ENCODE measurements at places on chromosomes 6 and 20.

- H3K27me3 ChIP-seq: no peaks in the 10 kb centered on the region
- H3K4me1 ChIP-seq: no peaks in the 10 kb centered on the region
- no peak overlapping the region for H3K4me3 ChIP-seq
Observed at GRCh38 chr6:13536796-13537526, 37.4 kb upstream of the SIRT5 start.

GRCh38 chr6:153160221-153160620, 29.1 kb upstream of the RGS17 start:
- H3K27ac ChIP-seq: no peak overlapping the region
- no peak for DNase-seq
- no peaks in the 10 kb centered on the region for H3K27me3 ChIP-seq
- H3K4me3 ChIP-seq: no peak overlapping the region
- H3K4me1 ChIP-seq: no peaks in the 10 kb centered on the region
- no peaks in the 10 kb centered on the region for H3K36me3 ChIP-seq

GRCh38 chr20:62480318-62480717, 4.5 kb upstream of the GATA5 start:
- H3K4me1 ChIP-seq: peaks cover 37% of the 10 kb centered on the region
- DNase-seq: no peak
- H3K36me3 ChIP-seq: no peaks in the 10 kb centered on the region
- H3K4me3 ChIP-seq: no peak overlapping the region
- no peak overlapping the region for H3K27ac ChIP-seq

DNA sequence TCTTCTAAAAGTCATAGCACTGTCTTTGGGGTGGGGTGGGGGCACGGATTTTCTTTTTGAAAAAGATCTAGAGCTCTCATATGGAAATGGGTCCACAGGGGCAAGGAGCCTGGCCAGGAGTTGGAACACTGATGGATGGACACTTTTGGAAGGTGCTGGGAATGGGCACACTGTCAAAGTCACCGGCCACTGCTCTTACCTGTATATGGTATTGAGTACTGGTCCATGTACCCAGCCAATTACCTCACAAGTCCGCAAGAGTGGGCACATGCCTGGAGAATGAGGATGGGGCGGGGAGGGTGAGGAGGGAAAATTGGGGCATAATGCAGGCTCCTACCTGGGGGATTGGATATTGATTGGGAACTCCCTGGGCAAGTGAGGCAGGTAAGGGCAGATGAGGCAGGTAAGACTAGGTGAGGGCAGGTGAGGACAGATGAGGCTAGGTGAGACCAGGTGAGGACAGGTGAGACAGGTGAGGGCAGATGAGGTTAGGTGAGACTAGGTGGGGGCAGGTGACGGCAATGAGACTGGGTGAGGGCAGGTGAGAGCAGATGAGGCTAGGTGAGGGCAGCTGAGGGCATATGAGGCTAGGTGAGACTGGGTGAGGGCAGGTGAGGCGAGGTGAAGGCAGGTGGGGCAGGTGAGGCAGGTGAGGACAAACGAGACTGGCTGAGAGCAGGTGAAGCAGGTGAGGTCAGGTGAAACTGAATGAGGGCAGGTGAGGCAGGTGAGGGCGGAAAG, 167.9 kb downstream of the NRN1 start:
- H3K4me1 ChIP-seq: no peaks in the 10 kb centered on the region
- peaks cover 9% of the 10 kb centered on the region for H3K27me3 ChIP-seq
- H3K4me3 ChIP-seq: no peak overlapping the region
- H3K27ac ChIP-seq: no peak overlapping the region
- no peaks in the 10 kb centered on the region for H3K36me3 ChIP-seq
- DNase-seq: no peak

DNA sequence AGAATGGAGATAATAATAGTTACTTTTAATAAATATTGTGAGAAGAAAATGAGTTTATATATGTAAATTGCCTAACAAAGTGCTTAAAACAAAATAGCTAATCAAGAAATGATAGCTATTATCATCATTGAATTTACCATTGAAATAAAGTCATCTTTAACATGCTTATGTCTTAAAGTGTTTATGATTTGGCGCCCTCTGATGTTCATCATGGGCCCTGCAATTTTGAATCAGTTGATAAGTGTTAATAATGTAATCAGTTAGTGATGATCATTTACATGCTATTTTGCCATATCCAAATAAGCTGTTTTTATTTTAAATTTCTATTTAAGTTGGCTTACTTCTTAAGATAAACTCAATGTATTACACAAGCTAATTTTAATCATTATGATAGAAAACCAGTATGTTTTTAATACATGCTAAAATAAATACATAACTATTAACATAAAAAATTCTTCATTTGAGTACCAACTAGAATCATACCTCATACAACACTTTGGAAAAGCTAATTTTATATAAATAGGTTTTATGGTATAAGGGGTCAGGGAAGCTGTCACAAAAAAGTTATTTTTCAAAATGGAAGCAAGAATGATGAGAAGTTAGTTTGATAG, 39.2 kb upstream of the TPD52L1 start:
- H3K4me3 ChIP-seq: no peak overlapping the region
- DNase-seq: peak; percentile 66
- H3K4me1 ChIP-seq: no peaks in the 10 kb centered on the region
- H3K27ac ChIP-seq: no peak overlapping the region
- H3K36me3 ChIP-seq: no peaks in the 10 kb centered on the region

GRCh38 chr20:8196096-8196495, 64.0 kb downstream of the PLCB1 start:
- H3K4me3 ChIP-seq: no peak overlapping the region
- no peaks in the 10 kb centered on the region for H3K4me1 ChIP-seq
- DNase-seq: no peak
- no peak overlapping the region for H3K27ac ChIP-seq
- no peaks in the 10 kb centered on the region for H3K36me3 ChIP-seq
- H3K27me3 ChIP-seq: no peaks in the 10 kb centered on the region

- H3K36me3 ChIP-seq: no peaks in the 10 kb centered on the region
- no peaks in the 10 kb centered on the region for H3K27me3 ChIP-seq
- H3K27ac ChIP-seq: no peak overlapping the region
- DNase-seq: no peak
Observed at GRCh38 chr20:5864873-5865587, 85.3 kb downstream of the TRMT6 start.

DNA sequence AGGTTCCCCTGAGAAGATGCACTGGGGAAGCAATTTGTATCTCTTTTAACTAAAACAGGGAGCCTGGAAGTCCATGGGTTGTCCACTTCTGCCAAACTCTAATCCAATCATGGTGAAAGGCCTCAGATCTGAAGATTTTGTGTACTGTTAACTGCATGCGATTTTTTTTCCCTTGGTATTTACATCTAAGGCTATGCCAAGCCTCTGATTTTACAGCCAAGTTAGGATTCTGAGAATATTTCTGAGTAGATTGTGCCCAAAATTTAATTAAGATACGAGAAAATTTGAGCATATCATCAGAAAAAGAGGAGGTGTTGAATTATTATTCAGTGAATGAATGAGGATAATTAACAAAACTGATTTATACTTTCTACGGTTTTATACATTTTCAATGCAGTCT, 34.0 kb downstream of the BTBD3 start:
- no peaks in the 10 kb centered on the region for H3K27me3 ChIP-seq
- H3K4me1 ChIP-seq: no peaks in the 10 kb centered on the region
- DNase-seq: no peak
- no peaks in the 10 kb centered on the region for H3K36me3 ChIP-seq
- H3K27ac ChIP-seq: no peak overlapping the region
- no peak overlapping the region for H3K4me3 ChIP-seq
